ENCODE measurements at places on chromosomes 16 and 17.

DNA sequence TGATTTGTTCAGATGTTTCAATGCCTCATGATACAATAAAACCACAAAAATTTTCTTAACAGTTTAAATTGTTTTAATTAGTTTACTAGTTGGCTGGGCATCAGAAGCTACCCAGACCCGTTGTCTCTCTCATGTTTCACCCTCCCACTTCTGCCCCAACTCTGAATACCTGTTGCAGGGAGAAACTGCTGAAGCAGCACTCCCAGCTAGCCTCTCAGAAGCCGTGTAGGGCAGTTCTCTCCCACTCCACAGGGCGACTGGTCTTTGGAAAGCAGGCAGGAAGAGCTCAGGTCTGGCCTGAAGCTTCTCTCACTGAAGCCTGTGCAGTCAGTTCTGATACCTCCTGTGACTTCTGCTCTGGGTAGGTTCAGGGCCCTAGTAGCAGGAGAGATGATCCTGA lies 1.6 kb upstream of the EDC4 start:
- DNase-seq, result no peak

GRCh38 chr17:22270381-22270780 lies 578.1 kb downstream of the KCNJ18 start:
- DNase-seq, result no peak

GRCh38 chr16:77885571-77886295 lies 97.4 kb downstream of the VAT1L start:
- DNase-seq, result no peak

DNA sequence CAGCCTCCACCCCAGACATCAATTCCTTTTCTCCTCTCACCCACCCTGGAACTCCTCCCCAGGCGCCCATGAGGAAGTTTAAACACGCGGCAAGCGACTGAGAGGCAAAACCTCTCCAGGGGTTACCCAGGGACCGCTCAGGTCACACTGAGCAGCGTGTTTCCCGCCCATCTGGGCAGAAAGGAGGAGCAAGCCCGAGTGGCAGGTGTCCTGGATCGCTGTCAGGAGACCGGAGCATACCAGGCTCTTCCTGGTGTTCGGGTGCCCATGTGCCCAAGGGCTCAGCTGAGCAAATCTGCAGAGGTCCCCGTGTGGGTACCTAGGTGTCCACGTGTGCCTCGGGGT lies 491 bp downstream of the SLC25A19 start:
- DNase-seq, result peak; percentile 25

DNA sequence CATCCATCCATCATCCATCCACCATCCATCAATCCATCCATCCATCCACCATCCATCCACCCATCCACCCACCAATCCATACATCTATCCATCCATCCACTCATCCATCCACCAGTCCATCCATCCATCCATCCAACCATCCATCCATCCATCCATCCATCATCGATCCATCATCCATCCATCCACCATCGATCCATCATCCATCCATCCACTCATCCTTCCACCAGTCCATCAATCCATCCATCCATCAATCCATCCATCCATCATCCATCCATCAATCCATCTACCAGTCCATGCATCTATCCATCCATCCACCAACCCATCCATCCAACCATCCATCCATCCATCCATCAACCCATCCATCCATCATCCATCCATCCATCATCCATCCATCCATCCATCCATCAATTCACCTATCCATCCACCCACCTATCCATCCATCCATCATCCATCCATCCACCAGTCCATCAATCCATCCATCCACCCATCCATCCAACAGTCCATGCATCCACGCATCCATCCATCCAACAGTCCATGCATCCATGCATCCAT lies 39.3 kb upstream of the SSTR5 start:
- no peak for DNase-seq

DNA sequence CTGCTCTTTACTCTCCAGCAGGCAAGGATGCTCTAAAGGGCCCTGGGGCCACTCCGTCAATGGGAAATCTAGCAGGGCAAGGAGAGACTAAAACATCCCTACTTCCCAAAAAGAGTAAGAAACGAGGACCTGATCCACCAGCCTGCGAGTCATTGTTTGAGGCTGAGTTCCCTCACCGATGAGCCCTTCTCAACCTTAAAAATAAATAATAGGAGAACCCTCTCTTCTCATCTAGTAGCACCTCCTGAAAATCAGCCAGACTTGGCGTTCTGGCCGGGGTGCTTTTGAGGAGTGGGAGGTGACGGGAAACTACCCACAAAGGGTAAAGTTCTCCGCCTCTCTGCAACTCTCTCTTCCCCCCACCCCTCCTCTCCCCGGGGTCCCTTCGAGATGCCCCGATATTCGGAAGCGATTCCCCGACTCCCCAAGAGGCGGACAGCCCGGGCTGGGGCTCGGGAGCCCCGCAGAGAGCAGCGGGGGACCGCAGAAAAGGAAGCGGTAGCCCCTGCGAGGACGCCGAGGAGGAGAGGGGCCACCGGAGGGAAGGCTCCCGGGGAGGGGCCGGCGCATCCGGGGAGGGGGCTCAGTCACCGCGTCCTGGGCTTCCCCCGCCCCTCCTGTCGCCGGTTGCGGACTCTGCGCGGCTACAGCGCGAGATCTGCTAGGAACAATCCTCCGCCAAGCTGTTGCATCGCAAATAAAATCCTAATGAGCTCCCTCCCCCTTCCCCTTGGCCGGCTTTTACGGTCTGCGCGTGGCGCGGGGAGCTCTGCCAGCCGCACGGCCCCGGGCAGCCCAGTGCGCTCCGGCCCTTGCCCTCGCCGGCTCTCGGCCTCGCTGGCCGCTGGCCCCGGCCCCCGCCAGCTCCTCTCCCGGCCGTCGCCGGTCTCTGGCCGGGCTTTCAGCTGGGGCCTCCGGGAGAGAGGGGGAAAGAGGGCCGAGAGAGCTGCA lies 1.3 kb downstream of the HOXB9 start:
- no peak for DNase-seq

DNA sequence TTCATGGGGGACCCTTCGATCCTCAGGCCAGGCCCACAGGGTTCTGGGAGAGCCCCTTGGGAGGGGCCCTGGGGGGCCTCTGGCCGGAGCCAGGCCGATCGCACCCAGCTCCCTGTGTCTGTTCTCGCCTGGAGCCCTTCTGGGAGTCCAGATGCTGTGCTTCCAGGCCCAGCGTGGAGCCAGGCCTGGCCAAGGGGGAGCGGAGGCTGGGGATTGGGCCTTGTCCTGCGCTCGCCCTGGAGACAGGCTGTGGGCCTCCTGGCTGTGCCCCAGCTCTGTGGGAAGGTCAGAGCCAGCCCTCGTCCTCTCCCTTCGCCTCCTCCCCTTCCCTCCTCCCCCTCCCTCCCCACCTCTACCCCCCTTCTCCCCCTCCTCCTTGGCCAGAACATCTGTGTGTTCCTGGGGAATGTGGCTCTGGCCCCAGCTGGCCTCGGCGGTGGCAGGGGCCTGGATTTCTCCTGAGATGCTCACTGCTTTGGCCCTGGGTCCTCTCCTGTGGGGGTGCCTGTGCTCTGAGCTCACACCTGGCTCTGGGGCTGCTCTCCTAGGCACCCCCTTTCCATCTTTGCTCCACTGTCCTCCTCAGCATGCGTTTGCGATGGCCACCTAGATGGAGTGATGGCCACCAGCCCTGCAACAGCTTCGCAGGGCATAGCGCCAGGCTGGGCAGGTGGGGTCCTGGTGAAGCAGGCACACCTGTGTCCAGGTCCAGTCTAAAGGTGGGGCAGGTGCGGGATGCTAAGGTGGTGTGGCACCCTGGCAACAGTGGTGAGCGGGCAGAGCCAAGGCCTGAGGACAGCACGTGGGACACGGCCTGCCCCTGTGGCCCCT lies 90.6 kb upstream of the CIBAR2 start:
- DNase-seq, result no peak

DNA sequence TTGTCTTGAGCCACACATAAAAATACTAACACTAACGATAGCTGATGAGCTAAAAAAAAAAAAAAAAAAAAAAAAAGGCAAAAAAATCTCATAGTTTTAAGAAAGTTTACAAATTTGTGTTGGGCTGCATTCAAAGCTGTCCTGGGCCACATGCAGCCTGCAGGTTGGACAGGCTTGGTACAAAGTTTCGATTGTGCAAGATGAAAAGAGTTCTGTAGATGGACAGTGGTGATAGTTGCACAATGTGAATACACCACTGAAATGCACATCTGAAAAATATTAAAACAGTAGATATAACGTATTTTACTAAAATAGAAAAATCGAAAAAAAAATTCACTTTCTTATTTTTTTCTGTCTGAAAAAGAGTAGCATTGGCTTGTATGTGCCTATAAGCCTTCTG lies 42.9 kb downstream of the AMFR start:
- DNase-seq, result no peak

DNA sequence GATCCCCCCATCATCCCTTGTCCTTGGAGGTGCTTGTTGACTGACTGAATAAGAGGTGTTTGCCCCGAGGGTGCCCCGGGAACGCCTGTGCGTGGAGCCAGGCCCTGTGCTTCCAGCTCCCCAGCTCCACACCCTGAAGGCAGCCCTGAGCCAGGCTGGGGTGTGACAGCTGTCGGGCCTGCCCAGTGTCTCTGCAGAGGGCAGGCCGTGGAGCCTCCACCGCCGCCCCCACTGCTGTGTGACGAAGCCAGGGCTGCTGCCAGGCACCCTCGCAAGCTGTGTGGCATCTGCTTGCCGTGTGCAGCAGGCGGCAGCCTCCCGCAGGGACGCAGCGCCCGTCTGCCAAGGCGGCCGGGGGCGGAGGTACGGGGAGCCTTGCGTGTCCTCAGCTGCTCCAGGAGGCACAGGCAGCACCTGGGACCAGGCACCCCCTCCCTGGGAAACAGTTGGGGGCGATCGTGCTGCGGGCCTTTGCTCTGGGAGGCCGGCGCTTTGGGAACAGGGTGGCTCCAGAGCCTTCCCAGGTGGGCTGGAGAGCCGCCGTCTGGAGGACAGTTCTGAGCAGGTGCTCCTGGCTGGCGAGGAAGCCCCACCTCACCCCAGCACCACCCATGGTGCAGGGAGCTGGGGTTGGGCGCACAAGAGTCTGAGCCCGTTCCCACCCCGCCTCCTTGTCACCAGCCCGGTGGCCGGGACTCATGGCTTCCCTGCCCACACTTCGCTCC lies 26.6 kb downstream of the GSE1 start:
- DNase-seq, result no peak

DNA sequence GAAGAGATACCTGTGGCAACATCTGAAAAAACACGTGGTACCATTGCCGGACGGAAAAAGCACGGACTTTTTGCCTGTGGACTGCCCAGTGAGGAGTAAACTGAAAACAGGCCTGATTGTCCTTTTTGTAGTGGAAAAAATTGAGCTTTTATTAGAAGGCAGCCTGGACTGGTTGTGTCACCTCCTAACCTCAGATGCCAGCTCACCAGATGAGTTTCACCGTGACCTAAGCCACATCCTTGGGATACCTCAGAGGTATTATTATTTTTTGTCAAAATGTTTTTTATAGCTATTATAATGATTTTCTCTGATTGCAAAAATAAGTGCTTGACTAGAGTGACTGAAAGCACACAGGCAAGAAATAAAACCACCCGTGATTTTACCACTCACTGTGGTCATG lies 34.9 kb downstream of the RNF213 start:
- DNase-seq, result no peak
